ENCODE measurements at places on chromosomes 5 and 9.

GRCh38 chr9:88403340-88403739 lies 15.1 kb downstream of the SPIN1 start:
- no peak for DNase-seq

DNA sequence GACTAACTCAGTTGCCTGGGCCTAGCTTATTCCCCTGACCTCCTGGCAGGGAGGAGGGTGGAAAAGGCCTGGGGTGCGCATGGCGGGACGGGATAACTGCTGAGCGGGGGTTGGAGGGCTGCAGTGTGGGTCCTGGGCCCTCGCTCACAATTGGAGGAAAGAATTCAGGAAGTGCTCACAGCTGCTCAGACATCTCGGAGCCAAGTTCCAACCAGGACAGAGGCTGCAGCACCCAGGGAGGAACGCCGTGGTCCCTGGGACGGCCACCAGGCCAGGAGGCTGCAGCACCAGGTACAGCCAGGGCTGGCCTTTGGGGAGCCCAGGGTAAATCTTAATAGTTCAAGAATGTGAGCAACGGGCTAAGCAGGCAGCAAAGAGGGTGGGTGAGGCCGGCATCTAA lies at the start of gene SPAAR:
Gene SPAAR (plus strand): TSS at position 217 of the 400 bp plus-strand sequence. CDS start 974 bp downstream, outside the sequence.
- no peak for DNase-seq

- DNase-seq: no peak
Observed at GRCh38 chr9:90287567-90288274, 354.9 kb downstream of the DIRAS2 start.

DNA sequence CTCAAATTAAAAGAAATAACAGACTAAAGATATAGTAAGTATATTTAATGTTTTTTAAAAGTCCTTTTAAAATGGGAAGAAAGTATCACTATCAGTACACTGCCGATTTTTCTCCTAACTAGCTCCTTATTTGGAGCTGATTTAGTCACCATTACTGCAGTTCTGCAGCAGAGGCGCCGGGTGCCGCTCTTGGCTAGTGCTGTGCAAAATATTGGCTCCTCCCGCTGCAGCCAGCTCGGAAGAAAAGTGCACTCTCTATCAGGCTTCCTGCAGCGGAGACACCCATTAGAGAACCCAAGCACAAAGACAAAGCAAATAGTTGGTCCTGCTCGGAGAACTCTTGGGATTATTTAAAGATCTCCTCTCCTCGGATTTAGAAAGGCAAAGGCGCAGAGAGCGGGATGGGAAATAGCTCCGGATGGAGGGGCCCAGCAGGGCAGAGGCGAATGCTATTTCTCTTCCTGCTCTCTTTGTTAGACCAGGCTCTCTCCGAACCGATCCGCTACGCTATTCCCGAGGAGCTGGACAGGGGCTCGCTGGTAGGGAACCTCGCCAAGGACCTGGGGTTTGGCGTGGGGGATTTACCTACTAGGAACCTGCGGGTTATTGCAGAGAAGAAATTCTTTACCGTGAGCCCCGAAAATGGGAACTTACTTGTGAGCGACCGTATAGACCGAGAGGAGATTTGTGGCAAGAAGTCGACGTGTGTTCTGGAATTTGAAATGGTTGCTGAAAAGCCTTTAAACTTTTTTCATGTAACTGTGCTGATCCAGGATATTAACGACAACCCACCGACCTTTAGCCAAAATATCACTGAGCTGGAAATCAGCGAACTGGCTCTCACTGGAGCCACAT lies at the start of gene PCDHGB3:
Gene PCDHGB3 (plus strand): TSS at position 249 of the 855 bp plus-strand sequence. CDS start 153 bp downstream, at position 402.
- peak; percentile 70 for DNase-seq

DNA sequence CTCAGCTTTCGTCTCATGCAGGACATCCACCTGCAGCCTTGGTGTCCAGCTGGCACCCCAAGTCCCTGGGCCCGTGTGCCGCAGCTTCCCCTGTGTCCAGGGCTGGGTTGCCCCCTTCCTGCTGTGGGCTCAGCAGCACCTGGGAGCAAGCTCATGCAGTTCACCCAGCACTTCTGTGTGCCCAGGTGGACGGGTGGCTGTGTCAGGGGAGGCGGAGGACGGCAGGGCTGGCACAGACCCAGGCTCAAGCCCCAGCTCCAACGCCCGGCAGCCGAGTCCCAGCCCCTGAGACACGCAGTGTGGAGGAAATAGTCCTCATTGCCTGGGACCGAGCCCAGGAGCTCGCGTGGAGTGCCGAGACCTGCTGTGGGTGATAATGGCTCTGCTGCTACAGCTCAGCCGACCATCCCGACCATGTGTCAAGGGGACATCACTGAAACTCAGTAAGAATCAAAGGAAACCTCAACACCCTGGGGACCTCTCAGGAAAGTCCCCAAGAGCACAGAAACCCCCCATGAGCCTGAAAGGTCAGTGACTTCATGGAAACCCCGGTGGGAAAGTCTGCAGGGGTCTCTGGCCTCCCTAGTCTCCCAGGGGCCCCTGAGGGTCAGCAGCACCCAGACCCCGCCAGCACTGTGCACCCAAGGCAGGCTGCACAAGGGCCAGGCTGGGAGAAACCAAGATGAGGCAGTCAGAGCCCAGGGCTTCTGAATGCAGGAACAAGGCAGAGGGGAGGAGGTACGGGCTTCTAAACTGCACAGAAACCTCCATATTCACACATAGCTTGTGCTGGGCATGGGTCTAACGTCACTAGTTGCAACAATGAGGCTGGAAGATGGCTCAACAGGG lies 38.8 kb downstream of the LPCAT1 start:
- DNase-seq: no peak
